Stimulated activated naive CD4-positive, alpha-beta T cell (primary cell): ENCODE measurements at places on chromosomes 2 and 18.

DNA sequence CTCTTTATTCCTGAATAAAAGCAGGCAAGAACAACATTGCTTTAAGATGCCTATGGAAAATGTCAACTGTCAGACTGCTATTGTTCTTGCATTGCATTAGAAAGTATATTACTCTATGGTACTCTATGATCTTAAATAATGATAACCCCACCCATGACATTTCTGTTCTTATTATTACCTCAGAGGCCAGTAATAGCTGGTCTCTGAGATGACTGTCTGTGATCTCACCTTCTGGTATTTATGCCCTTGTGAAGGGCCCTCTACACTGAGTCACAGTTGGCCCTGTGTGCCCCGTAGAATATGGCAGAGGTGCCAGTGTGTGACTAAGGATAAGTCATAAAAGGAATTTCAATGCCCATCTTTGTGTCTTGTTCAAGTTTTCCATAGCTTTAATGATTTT is 61.0 kb downstream of the SPP2 start:
- DNase-seq, result no peak

DNA sequence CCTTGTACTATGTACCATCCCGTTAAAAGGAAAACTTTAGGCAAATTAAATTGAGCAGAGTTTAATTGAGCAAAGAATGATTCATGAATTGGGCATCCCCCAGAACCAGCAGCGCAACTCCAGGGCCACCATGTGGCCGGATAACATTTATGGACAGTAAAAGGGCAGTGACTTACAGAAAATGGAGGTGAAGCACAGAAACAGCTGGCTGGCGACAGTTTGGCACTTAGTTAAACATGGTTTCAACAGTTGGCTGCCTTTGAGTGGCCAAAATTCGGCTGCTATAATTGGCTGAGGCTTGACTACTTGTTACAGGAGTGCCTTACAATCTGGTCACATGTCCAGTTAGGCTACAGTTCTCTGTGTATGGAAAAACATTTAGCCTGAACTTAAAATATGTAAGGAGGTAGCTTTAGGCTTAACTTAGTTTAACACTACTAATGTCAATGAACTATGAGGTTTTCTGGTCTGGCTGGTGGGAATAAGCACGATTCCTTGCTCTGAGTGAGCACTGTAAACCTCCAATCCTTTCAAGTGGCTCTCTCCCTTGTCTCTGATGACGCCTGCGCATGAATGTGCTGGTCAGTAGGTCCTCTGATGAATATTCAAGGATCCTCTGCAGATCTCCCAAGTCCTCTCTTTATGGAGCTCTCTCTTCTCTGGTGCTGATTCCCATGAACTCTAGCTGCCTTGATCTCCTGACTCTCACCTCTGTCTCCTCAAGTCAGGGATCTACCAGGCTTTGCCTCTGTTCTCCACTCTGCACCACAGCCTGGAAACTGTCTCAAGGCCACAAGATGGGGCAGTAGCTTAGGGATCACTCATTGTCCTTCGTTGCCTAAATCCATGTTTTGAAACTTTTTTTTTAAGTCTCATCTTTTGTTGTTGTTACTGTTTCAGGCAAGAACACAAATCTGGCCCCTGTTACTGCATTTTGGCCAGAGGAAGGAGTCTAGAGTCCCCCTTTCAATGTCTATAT is 24.4 kb upstream of the RAB31 start:
- no peak for DNase-seq

DNA sequence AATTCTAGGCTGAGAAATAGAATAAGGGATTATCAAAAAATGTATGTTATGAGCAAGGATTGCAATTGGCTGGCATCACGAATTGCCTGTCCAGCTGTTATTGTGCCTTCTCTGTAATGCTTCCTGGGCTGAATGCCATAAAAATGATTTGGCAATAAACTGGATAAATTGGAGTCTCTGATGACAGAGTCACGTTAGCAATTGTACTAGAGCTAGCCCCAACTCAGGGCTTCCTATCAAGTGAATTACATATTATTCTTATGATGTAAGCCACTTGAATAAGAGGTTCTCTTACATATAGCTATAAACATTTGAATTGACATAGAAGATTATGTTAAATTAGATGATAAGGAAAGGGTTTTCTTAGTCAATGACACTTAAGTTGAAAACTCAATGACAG is 607.5 kb upstream of the REG3G start:
- DNase-seq, result no peak

DNA sequence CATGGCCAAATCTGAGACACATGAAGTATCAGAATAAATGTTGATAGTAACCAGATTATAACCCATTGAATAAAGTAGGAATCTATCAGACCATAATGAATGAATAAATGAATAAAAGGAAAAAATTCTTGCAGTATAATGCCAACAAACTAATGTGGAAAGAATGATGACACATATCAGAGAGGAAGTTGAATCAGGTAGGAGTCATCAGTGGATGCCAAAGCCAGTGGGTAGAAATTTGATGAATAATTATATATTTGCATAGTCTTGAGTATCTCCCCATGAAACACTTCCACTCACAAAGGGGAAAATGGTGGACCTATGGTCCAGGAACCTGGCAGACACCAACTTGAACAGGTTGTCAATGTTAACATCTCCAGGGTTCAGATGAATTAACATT is 68.6 kb downstream of the GALNT3 start:
- DNase-seq, result no peak

GRCh38 chr18:8140841-8141501 is 468.3 kb upstream of the RAB12 start:
- no peak for DNase-seq

DNA sequence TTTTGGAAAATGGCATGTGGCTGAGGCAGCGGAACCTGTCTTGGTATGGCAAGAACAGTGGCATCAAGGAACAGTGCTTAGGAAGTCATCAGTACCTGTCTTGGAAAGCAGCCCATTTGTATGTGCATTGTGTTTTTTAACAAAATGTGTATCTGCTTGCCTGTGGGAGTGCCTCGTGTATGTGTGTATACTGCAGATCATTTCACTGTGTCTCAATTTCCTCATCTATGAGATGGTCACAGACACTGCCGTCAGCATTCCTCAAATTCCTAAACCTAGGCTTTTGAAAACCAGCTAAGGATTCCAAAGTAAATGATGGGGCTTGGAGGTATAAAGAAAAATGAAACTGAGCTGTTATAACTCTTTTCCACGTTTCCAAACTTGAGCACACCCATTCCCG is 441.3 kb downstream of the RND3 start:
- no peak for DNase-seq

DNA sequence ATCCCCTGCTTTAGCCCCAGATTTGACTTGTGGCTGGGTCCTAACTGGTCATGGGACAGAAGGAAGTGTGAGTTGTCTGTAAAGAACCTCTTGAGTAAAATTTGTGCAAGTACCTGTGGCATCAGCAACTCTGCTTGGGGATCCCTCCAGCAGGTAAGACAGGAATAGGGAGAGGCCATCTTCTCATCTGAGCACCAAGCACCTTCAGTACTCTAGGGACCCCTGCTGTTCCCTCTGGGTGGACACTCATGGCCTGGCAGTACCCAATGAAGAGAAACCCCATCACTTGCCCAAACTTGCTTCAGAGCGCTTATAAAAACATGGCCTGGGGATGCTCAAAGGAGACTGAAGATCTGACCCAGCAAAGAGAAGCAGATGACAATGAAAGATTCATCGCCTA is 297.8 kb downstream of the SP3 start:
- DNase-seq, result no peak

DNA sequence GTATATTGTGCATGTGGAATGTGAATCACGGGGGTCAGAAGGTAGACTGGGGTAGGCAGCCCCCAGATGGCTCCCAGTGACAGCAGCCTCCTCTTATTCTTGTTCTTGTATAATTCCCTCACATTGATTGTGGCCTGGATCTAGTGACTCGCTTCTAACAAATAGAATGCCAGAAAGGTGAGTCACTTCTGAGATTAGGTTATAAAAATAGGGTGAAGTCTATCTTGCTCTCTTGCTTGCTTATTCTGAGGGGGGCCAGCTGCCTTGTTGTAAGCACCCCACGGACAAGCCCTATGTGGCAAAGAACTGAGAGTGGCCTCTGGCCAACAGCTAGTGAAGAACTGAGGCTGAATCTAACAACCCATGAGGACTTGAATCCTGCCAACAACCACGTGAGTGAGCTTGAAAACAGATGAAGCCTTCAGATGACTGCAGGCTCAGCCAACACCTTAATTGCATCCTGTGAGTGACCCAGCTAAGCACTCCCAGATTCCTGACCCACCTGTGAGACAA is 15.6 kb upstream of the RMND5A start:
- no peak for DNase-seq

- no peak for DNase-seq
These were observed 87.2 kb downstream of the NRP2 start for GRCh38 chr2:205769495-205769850.

DNA sequence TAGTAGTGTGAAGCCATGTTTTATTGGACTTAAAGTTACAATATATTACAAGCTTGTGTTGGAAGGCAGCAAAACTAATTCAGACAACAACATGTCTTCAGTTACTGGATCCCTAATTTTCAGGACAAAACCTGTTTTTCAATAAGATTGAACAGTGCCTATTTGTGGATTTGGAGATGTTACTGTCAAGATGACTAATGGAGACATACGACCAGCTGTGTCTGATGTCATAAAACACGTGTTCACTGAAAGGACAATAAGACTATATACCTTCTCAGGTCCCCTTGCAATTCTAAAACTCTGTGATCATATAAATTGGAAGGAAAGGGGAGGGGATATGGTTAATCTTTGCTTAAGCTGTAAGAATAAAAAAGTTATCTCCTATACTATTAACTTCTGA is 21.7 kb downstream of the METTL21A start:
- no peak for DNase-seq

DNA sequence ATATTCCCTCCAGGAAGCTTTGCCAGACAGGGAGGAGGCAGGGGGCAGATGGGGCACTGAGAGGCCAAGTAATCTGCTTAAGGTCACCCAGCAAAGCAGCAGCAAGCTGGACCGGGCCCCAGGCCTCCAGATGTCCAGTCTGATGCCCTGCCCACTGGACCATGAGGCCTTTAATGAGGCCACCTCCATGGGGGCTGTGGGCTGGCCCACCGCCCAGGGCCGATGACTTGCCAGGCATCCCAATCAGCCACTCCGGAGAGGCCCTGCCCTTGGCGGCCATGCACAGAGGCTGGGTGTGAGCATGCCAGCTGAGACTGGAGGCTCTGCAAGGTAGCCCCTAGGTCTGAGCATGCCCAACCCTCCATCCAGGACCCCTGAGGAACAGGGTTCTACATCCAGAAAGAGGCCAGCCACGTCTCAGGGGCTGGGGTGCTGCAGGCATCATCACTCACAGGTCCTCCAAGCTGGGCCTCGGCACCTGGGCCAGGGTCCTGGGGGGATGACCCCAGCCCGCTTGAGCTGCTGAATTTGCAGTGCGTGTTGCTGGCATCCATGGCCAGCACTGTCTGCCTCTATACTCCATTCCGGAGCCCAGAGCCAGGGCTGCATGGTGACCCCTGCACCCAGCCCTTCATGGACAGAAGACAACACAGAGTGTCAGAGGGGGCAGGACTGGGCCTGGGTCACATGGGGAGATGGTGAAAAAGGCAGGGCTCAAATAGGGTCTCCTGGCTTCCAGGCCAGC is 164.2 kb downstream of the INHBB start:
- DNase-seq, result no peak

DNA sequence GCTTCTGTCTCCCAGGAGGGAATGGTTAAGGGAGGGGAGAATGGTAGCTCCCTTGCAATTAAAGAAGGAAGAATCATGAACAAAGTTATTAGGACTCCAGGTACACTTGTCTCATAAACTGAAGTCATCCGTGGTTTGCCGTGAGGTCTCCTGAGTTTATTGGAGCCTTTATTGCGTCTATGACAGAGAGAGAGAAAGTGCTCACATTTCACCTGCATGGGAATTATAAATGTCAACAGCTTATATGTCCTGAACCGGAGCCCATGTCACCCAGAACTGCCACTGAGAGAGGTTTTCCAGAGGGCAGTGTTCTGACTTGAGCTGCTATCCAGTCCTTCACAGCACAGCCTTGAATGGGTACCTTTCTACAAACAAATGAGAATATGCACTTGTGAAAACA is 104.3 kb downstream of the STPG4 start:
- no peak for DNase-seq

- DNase-seq, result no peak
These were observed 249.9 kb upstream of the EPAS1 start for GRCh38 chr2:46047290-46047689.

DNA sequence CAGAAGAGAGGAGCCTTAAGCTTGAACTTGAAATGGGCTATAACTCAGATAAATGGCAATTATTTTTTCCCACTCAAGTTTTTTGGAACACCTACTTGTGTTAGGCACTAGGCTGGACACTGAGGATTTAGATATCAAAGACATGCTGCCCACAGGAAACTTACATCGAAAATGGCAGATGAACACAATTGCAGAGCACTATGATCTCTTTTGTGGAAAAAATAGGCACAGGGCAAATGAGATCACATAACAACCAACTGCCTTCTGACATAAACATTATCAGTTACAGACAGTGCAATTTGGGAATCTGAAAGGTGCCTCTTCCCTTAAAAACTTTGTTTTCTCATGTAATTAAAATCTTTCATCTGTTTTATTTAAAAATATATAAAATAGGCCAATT is 3.8 kb upstream of the IRS1 start:
- no peak for DNase-seq

GRCh38 chr2:84942964-84943421 is 28.0 kb upstream of the KCMF1 start:
- no peak for DNase-seq

DNA sequence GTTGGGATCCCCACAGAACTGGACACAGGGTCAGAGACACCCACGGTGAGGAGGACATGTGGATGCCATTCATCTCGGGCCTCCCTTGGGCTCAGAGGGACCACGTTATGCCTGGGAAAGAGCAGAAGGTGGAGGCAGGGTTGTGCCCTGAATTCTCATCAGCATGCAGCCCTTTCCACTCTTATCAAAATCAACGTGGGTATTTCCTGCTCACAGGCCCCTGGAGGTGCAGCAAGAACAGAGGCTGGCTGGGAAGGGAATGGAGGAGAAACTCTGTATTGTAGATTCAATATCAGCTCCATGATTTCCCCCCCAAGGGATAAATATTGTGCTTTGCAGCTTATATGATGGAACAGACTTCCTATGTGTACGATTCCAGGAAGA is 90.9 kb downstream of the SETBP1 start:
- DNase-seq, result no peak

GRCh38 chr18:45221363-45221762 is 393.9 kb upstream of the SLC14A2 start:
- DNase-seq, result no peak

DNA sequence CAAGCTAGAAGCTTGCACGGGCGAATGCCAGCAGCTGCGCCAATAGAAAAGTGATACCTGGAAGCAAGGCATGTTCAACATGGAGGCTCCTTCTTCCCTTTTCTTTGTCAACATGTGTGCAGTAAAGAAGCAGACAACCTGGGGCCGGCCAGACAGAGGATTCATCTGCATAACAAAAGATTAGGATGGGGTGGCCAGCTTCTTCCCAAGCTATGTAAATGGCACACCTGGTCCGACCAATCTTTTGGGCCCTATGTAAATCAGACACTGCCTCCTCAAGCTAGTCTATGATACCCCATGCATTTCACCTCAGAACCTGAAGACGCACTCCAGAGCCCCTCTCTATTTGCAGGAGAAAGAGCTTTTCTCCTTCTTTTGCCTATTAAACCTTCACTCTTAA is 66.4 kb upstream of the TGFA start:
- DNase-seq, result no peak
